ENCODE measurements at places on chromosomes 4 and X.

DNA sequence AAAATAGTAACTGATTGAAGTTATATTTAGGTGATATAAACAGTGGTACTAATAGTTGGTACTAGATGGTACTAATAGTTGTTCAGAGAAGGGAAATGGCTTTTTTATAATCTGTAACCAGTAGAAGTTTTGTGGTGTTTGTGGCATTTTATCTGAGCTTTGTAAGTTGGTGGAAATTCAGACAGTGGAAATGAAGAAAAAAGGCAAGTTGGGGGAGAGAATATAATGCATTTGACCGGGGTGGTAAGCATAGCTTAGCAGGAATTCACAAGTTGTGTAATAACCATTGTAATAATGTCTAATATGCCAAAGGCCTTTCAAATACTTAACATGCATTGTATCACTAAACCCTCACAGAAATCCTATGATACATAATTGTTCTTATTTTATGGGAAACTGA is 36.3 kb downstream of the DTHD1 start:
- no peak for DNase-seq

DNA sequence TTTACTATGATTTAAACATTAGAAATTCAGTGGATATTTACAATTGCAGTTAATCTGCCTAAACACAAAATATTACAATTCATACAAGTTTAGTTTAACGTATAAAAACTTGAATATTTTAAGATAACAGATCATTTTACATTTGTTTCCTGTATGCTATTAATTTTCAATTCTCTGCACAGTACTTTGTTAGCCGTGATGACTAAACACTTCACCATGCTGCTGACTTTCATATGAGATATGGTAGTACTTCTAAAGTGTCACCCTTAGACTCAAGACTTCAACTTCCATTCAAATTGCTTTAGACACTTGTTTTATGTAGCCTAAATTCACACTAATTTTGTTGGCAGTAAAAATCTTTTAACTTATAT is 1646.4 kb upstream of the ADGRL3 start:
- no peak for DNase-seq

DNA sequence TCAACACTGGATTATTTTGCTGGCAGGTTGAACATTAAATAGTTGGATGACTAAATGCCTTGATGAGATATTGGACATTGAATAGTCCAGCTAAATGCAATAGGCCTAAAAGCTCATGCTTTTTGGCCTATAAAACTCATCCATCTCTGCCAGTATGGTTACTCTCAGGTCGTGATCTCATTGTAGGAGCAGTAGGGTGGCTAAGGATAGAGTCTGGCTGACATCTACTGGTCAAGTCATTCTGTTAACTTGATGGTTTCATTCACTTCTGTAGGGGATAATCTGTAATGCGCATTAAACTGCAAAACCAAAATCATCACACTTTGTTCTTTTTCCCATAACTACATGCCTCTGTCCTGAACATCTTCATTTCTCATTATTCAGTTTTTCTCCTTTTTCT is 227.0 kb downstream of the DKK2 start:
- no peak for DNase-seq

DNA sequence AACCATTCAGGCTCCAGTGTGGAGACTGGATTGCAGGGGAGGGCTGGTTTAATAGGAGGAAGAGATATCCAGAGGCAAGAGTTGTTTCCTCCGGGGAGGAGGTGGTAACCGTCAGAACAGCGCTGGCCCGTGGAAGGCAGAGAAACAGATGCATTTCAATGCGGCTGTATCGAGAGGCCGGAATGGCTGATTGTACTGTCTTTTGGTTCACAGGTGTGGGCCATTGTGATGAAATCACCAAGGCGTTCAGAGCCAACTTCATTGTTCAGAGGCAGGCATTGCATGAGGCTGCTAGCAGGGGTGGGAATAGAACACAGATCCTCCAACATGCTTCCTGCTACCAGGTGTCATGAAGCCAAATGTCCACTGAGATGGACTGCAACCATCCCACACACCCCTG is 53.0 kb downstream of the SHOX start:
- DNase-seq: no peak

GRCh38 chr4:7463566-7464258 is 29.0 kb upstream of the PSAPL1 start:
- DNase-seq: no peak

DNA sequence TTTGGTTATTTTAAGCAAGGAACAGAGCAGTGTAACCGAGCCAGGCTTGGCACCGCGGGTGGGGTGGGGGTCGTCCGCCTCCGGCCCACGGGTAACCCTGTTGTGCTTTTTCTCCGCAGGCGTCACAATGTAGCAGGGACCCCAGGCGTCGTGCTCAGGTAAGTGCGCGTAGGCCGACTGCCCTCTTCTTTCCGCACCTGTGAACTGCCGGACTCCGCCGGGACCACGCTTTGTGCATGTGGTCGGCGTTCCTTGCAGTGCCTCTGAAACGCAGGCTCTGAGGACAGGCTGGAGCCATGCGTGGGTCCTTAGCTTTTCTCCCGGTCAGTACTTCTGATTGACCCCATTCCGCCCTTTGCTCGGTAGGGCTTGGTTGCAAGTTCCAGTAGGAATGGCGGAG is 24.9 kb downstream of the PCGF3 start:
- no peak for DNase-seq

DNA sequence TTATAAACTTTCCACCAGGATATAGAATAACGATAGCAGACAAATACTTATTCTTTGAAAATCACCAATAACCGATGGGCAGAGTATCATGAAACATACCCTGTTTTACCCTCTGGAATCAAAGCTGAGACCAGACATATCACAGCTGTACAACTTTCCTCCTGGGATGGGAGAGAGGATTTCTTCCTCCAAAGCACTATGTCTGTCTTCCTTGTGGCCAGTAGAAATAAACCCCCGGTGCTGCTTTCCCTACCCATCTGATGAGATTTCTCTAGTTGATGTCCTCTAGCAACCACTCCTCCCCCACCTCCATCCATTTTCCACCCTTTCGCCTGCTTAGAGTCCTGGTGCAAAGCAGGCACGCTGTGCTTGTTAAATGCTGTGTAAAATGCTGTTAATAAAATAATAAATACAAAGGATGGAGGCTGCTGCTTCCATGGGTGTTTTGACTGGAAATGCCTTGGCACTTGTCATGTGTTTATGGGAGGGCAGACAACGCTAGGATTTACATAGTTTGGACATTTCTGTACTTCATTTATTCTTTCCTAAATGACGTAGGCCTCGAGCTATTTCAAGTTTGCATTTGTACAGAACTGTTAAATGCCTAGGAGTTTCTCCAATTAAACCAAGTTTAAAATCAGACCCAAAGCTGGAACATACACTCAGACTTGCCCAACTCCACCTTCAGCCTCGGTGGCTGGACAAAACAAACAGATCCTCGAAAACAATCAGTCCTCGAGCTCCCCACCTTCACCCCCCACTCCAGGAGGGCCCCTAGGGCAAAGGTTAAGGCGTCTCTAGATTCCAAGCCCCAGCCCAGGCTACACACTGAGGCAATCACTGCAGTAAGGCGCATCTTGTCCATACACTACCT is 10.1 kb downstream of the BCOR start:
- DNase-seq: no peak

DNA sequence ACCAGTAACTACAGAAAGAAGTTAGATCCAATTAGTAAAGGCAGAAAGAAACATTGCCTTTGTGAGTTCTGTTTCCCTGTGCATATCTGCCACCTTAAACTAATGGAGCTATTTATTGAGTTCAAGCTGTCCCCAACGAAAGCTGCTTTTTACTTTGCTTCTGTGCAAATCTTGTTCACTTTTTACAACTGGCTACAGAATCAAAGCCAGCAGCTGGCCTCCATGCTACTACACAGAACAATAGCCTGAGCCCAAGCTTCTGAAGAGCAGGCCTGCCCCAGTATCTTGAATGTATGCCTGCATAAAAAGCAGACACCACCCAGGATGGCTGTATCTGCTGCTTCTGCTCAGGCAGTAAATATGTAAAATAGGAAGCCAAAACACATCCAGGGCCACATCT is 28.1 kb downstream of the ANK2 start:
- DNase-seq: no peak

DNA sequence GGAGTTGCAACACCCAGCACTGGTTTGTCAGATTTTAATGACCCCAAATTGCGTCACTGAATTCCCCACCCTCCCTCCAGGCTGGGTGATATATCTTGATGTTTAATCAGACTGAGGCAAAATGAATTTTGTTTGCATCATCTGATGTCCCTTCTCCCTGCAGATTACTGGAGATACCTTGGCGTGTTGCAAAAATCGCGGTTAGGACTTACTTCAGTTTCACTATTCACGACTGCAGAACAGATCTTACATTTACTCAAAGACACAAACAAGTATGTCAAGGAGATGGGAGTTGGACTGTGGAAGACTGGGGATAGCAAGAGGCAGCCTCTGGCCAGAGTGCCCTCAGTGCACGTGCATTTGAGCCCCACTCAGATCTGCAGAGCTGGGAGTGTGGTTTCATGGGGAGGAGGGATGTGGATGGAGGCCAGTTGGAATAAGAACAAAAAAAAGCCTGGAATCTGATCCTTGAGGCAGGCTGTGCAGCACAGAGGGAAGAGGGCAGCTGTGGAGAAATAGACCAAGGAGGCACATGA is 92.2 kb upstream of the MTM1 start:
- DNase-seq: no peak

DNA sequence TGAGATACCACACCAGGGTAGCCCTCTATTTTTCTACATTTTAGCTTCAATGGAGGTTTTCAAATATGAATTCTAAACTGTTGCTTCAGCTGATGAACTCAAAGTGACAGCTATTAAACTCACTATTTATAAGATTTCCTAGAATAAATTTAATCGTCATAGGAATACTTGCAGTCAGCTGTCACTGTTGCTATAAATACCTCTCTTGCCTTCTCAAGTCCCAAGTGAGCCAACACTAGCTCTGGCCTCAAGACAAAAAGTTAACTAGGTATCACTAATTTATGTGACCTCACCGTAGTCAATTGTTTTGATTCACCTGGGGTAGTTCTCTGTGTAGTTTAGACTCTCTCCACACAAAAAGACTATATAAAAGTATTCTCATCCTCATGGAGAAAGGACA is 34.3 kb upstream of the PROM1 start:
- no peak for DNase-seq

GRCh38 chr4:14771094-14771493 is 231.2 kb upstream of the CPEB2 start:
- DNase-seq: no peak

All from NCI-H1048 (cell line).